RWPE1 (cell line): ENCODE measurements at places on chromosomes 6 and 20.

GRCh38 chr6:105482921-105483320 lies 80.0 kb upstream of the PREP start:
- DNase-seq = no peak

DNA sequence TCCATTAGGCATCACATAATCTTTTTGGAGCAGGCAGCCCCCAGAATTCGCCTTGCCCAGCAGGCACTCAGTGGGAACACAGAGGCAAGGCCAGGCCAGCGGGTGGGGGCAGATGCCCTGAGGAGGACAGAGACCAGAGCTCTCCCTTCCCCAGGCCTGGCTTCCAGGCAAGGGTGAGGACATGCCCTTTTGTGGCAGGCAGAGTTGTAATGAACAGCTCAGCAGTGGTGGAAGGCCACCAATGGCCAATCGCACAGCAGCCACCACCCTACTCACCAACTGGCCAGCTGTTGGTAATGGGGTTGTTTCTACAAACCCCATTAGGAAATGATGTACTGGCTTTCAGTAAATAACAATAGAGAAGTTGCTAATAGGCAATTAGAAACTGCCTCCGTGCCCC lies 15.4 kb upstream of the DDO start:
- no peak for DNase-seq

DNA sequence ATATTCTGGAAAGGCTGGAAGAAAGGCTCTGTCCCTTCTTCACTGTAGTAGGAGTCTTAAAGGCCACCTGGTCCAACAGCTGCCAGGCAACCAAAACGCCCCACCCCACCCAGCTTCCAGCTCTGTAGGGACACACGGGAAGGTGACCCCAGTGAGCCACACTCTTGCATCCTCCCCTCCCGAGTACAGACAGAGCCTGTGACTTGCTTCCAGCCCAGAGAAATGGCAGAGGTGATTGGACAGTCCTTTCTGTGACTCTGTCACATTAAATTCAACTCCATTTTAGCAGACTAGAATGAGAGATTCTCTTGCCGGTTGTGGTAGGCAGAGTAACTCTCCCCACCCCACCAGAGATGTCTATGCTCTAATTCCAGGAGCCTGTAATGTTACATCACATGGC lies 226.2 kb upstream of the ARID1B start:
- no peak for DNase-seq

DNA sequence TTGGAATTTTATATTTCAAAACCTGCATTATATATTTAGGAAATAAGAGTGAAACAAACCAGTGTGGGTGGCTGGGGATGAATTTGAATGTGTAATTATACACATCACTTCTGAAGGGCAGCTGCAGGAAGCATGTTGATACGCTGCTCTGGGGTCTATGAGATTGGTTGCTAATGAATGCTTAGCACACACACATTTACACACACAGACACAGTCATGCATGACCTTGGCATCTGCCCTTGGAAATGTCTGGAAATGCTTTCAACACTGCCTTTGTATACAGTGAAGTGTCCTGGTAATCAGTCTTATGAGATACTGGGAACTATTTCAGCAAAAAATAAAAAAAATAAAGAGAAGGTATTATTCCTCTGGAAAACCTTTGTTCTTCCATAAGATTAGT lies 83.4 kb downstream of the ELOVL4 start:
- no peak for DNase-seq

DNA sequence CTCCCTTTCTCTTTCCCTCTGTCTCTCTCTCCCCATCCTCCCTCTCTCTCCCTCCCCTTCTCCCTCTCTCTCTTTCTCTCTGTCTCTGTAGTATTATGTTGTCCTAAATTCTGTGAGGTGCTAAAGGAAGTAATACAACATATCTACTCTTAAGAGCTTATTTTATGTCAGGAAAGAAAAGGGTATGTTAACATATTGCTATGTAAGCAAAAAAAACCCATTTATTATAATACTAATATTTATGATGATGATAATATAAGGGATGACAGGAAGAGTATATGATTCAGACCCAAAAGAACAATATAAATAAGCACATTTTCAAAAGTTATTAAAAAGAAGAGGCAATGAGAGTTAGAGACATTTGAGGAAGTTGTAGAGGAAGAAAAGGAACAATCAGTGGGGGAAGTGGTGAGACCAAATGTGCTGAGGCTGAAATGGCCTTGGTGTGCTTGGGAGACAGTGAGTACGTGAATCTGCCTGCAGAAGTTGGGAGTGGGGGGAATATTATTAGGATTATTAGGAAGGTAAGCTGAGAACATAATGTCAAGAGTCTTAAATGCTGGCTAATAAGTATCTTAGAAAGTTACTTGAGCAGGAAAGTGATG lies 303.6 kb upstream of the FERMT1 start:
- DNase-seq = no peak

GRCh38 chr20:60750909-60751308 lies 501.2 kb upstream of the CDH4 start:
- DNase-seq = no peak
